ENCODE measurements at places on chromosomes 6 and 20.

DNA sequence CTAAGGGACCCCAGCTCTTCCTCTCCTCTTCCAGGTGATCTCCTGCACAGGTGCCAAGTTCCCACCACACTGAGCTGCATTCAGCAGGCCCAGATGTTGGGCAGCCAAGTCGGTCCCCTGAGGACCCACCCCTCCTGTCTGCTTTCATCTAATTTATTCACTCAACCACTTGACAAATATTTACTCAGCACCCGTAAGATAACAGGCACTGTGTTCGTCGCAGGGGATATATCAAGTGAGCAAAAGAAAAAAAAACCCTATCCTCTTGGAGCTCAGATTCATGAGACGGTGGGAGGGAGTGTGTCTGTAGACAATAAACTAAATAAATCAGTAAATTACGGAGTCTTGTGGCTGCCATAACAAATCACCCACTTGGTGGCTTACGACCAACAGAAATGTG lies 143.6 kb downstream of the MRPL14 start:
- DNase-seq, result no peak

- no peak for DNase-seq
Measured at GRCh38 chr6:11428371-11428770, 109.2 kb upstream of the TMEM170B start.

GRCh38 chr6:41546866-41547798 lies 951 bp downstream of the FOXP4 start:
- DNase-seq, result peak; percentile 37

DNA sequence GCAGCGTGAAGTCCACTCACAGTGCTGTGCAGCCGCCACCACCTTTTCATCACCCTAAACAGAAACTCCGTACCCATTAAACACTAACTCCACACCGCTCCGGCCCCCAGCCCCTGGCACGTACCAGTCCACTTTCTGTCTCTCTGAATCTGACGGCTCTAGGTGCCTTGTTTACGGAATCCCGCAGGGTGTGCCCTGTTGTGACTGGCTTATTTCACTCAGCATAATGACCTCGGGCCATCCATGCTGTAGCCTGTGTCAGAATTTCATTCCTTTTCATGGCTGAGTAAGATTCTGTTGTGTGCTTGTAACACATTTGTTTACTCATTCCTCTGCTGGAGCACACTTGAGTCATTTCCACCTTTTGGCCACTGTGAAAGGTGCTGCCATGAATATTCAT lies 18.0 kb downstream of the TCFL5 start:
- DNase-seq, result no peak

GRCh38 chr6:13334953-13335352 lies 6.6 kb upstream of the TBC1D7 start:
- DNase-seq, result no peak

DNA sequence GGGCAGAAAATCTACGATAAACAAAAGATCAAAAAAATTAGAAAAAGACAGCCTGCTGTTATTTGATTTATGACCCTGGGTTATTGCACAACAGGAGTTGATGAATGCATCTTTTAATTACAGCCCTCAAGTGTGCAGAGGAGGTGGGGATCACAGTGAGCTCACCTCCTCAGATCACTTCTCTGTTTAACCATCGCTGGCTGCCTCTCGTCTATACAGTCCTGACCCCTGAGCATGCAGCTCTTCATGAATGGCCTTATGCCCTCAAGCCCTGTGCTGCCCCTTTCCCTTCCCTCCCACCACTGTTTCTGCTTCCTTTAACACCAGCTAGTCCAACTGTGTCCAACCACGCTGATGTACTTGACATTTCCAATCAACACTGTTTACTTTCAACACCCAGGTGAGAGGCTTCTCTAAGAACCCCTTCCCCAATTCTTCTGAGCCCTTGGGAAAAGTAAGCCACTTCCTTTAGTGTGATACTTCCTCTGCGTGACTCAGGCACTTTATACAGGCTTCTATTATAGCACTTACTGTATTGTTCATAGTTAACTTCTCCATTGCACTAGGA lies 60.6 kb upstream of the RIPOR2 start:
- DNase-seq, result no peak

- no peak for DNase-seq
Measured at GRCh38 chr6:82179415-82179814, 68.1 kb downstream of the IBTK start.

DNA sequence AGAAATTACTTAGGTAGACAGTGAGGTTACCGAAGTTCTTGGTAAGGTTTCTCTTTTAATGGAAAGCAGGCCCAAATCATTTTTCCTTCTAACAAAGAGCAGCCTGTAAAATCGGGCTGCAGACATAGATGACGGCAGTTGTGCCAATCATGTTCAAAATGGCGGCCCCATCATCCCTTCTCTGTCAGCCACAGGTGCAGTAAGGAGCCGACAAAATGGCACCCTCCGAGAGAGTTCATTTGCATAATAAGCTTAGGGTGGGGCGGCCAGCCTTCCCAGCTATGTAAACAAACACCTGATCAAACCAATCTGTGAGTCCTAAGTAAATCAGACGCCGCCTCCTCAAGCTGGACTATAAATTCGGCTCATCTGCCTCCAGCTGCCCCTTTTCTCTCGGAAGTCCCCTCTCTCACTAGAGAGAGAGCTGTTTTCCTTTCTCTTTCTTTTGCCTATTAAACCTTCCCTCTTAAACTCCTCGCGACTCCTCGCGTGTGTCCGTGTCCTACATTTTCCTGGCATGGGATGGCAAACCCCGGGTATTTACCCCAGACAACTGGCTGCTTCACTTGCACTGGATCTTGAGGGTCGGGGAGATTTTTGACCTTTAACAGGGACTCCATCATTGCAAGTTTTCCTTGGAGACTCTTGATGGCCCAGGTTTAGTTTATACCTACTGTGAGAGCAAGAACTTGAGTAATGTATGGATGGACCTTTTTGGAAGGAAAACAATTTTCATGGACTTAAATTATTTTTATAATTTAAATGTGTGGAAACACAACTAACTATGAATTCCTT lies 8.9 kb upstream of the DDR1 start:
- DNase-seq, result no peak

GRCh38 chr6:30101444-30102413 lies 11.2 kb downstream of the TRIM31 start:
- peak; percentile 55 for DNase-seq

GRCh38 chr20:39021748-39022147 lies 59.6 kb downstream of the DHX35 start:
- DNase-seq, result no peak

DNA sequence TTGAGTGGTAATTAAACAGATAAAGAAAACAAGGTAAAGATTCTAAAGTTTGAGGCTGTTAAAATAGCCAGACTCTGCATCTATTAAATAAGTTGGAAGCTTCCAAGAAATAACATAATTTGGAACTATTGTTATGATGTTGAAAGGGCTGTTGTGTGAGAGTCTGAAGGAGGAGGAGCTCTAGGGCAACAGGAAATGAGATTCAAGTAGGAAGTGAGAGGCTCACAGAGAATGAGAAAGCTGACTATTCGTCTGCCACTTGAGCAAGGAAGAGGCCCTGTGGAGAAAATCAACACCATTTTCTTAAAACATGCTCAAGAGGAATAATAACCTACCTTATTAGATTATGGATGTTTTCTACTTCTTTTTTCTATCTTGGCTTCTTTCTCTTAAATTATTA lies 185.2 kb downstream of the SLC24A3 start:
- no peak for DNase-seq

GRCh38 chr20:8331740-8332412 lies 199.8 kb downstream of the PLCB1 start:
- no peak for DNase-seq

DNA sequence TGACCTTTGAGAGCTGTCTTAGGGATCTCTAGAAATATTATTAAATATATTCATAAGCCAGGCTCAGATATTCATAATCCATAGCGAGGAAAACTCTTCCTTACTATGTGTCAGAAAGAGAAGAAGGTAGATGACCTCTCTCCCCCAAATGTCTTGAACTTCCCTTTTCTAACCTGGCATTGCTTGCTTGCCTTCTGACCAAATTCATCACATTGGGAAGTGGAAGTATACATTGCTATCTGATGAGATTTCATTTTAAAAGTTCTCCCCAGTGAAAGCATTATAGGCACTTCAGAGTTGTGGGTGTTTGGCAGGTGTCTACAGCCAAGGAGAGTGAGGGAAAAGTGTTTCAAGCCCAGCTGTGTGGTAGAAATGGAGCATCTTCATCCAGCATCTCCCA lies 197.3 kb downstream of the ZFAND3 start:
- no peak for DNase-seq

DNA sequence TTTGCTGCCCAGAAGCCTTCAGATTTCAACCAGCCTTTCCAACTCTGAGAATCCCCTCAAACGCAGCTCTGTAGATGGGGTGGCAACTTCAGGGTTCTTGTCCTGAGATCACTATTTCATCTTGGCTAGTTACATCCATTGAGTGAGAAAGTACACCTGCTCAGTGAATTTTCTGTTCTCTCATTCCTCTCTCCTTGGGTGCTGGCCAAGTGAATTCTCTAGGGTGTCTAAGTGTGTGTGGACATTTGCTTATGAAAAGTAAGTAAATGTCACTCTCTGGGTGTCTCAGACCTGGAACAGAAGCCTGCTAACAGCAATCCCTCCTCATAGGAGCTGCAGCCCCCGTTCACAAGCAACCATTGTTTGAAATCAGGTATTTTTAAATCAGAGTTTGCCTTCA lies 3.8 kb downstream of the RIN2 start:
- no peak for DNase-seq

- no peak for DNase-seq
Measured at GRCh38 chr6:158627940-158628211, 16.7 kb downstream of the DYNLT1 start.

- DNase-seq, result no peak
Measured at GRCh38 chr6:155375801-155376200, 61.5 kb upstream of the TFB1M start.

- DNase-seq, result no peak
Measured at GRCh38 chr6:9647599-9647998, 767.3 kb downstream of the TFAP2A start.

GRCh38 chr20:17059465-17059864 lies 167.4 kb upstream of the PCSK2 start:
- DNase-seq, result no peak

- no peak for DNase-seq
Measured at GRCh38 chr6:82085701-82086100, 161.8 kb downstream of the IBTK start.

DNA sequence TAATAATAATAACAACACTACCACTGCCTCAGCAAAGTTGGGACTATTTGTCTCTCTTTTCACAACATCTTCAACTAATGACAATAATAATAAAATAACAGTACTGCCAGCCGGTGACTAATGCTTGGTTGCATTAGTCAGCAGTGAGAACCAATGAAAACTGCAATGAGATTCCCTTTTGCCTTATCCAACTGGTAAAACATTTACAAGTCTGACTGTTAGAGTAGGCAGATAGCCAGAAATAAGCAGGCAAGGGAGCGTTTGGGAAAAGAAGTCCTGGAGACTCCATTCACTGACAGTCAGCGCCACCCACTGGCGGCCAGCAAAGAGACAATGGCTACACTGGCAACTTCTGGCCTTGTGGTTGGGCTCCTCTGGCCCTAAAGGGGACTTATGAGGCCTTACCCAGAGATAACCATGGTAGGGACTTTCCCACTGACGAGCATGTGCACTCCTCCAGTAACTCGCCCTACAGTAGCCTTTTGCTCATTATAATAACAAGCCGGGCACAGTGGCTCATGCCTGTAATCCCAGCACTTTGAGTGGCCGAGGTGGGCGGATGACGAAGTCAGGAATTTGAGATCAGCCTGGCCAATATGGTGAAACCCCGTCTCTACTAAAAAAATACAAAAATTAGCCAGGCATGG lies 3.4 kb upstream of the NSFL1C start:
- DNase-seq, result peak; percentile 83

- DNase-seq, result no peak
Measured at GRCh38 chr6:93964321-93964720, 545.0 kb upstream of the EPHA7 start.

DNA sequence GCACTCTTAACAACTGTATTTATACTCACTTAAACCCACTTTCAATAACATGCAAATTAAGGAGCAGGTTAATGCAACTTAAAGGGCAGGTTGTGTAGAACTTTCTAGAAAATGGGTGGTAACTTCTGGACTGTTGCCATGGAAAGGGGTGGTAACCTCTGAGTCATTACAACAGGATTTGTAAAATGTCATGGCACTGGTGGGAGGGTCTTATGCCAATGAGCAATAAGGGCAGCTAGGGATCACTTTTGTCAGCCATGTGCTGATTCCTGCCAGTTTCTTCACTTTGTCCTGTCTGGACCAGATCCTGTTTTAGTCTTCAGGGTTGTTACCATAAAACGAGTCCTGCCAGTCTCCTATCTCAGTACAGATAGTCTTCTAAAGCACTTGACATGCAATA lies 560.5 kb upstream of the PTCHD4 start:
- DNase-seq, result no peak

- DNase-seq, result no peak
Measured at GRCh38 chr6:42010185-42010891, 40.0 kb upstream of the TAF8 start.

DNA sequence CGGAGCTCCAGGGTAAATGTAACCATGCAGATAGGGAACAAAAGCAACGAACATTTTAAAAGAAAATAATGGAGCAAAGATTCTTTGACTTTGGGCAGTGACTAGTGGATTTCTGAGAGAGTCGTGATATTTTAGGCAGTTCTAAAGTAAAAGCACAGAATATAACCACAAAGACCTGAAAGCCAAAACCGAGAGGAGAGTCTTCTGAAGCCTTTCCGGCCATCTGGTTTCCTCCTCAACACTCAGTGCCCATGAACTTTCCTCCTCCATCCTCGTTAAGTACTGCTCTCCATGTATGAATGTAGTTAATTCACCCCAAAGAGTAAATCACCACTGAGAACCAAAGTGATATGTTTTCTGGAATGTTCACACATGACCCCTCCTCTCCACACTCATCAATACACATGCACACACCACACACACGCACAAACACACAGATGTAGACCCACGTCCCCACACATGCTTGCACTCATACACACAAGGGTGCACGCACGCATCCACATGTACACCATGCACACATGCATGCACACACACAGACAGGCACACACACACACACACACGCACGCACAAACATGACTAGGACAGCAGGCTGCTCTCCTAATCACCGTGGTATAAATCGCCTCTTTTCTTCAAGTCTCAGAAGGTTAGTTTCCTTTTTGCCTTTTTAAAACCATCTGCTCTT lies 109.5 kb downstream of the MYLK4 start:
- DNase-seq, result no peak

DNA sequence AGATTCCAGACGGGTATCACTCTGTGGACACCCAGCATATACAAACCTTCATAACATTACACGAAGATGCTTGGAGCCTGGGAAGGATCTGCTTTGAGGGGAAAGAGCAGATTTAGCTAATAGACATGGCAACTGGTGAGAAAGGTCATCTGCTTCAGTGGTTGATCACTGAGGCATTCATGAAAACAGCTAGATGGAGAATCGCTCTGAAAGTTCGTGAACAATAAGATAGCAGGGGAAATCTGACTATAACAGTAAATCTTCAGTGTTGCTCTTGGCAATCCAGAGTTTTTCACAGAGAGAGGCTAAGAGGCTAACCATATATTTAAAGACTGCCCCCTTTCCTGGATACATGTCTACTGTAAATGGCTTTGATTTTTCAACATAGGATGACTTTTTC lies 245.3 kb downstream of the FARS2 start:
- no peak for DNase-seq

GRCh38 chr20:32480371-32481241 lies 104.5 kb downstream of the NOL4L start:
- DNase-seq, result no peak

- no peak for DNase-seq
Measured at GRCh38 chr20:7147220-7147601, 379.7 kb downstream of the BMP2 start.

- DNase-seq, result no peak
Measured at GRCh38 chr6:169291646-169292337, 38.1 kb upstream of the THBS2 start.

GRCh38 chr6:85966828-85967227 lies 324.1 kb upstream of the SYNCRIP start:
- no peak for DNase-seq

All from SW 1271 (cell line).